ENCODE measurements at places on chromosomes 4 and X.

DNA sequence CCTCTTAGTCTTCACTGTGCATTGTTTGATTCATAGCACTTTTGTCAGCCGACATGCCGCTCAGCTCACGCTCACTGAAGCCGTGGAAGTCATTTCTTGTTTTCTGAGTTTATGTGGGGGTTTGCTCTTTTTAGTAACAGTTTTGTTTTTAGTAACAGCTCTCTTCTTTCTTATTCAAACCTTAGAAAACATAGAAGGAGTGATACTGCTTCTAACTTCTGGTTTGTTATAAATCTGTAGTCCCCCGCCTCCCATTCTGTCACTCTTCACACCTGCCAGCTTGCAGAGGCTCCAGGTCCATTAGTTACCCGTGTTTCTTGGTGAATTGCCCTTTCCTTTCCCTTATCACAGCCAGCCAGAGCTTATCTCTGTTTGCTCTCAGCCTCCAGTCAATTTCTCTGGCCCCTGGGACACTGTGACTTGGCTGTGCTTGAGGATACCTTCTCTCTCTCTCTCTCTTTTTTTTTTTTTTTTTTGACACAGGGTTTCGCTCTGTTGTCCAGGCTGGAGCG is 50.5 kb downstream of the GRK4 start:
- no peak for DNase-seq

- DNase-seq, result no peak
Observed at GRCh38 chrX:92230628-92231027, 451.5 kb downstream of the PCDH11X start.

GRCh38 chrX:50818986-50819385 is 5.0 kb upstream of the SHROOM4 start:
- DNase-seq, result no peak

DNA sequence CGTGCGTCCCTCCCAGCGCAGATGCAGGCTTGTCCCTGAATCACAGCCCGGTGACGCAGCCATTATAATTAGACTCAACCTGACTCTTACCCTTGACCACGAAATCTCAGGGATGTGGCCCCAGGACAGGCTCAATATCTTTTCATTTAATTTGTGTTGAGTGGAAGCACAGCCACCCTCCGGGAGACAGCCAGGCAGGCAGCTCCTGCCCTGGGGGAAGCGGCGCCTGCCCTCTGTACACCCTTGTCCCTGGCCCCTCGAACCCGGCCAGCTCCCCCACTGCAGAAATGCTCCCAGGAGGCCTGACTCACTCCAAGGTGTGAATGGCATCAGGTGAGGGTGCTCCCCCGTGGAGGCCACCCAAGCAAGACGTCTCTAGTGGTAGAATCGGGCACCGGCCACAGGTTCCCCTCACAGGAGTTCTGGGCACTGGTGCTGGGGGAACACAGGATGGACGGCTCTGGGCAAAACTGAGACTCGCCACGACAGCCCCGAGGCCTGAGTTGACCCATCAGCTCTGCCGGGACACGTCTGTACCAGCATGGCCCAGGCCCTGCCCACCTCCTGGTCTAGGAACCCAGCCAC is 2.7 kb downstream of the CPLX1 start:
- DNase-seq, result no peak

DNA sequence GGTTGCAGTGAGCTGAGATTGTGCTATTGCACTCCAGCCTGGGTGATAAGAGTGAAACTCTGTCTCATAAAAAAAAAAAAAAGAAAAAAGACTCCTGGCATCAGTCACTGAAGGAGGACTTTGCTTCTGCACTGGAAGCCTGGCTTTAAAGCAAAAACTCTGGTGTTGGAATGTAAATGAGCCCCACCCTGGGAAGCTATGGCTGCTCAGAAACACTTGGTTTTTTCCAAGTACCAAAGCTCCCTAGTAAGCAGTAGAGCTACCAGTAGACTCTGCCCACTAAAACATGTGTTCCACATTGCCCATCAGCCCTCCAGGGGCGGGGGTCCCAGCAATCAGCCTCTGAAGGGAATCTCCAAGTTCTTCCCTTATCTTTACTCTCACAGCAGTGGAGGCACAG is 154.4 kb downstream of the SHROOM3 start:
- DNase-seq, result no peak

DNA sequence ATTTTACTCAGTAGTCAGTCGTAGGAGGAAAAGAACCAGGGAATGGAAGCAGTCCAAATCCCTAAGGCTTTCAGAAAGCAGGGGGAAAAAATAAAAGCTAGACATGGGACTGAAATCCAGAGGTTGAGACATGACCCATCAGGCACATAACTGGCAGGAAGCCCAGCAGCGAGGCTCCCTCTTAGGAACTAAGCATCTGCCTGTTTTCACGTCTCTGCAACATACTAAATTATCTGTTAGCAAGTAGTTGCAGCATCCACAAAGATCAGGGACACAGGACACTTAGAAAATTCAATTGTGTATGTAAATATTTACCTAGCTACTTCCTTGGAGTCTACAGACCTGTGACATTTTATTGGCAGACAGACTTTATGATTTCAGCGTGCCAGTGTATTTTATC is 118.0 kb upstream of the EDNRA start:
- DNase-seq, result no peak

DNA sequence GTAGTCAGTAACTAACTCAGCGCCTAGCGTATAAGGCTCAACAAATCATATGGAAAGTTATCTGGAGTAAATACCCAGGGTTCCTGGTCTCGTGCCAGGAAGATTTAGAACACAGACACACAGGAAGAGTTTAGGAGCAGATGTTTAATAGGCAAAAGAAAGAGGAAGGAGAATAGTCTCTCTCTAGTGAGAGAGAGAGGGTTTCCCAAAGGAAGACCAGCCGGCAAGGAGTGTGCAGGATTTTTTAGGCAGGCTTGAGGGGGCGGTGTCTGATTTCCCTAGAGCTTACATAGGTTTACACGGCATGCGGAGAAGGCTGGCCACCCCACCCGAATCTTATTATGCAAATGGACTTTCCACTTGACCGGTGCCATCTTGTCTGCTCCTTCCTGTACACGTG is 284.0 kb upstream of the FRG1 start:
- DNase-seq, result no peak

Measured in activated CD8-positive, alpha-beta memory T cell treated with anti-CD3 and anti-CD28 coated beads for 1 hour (primary cell).